Lung microvascular endothelial cell (primary cell): ENCODE measurements at places on chromosomes 4 and X. TPM values are rescaled to one million over a fixed set of nuclear protein-coding genes. Genes with fewer than 3 reads are reported as not detected.

The FRMPD3 gene
- not detected in 2 replicates for total RNA-seq

The SSX2B gene
- not detected in 2 replicates for total RNA-seq

The PAGE2B gene
- not detected in 2 replicates for total RNA-seq

The CLGN gene
- total RNA-seq: under 0.01 TPM in 2 replicates

The GEMIN8 gene
- total RNA-seq: 8.1 and 12.2 TPM in 2 replicates

The EDA gene
- 0.20 and 0.65 TPM in 2 replicates for total RNA-seq

The SPANXN4 gene
- not detected in 2 replicates for total RNA-seq

The CLDN2 gene
- total RNA-seq: not detected in 2 replicates

The ZCCHC12 gene
- under 0.01 TPM in 1 of 2 replicates, not detected in the other for total RNA-seq

The RAI2 gene
- total RNA-seq: 1.1 and 3.4 TPM in 2 replicates

The ZNF711 gene
- 3.3 and 4.6 TPM in 2 replicates for total RNA-seq

The CNGA1 gene
- total RNA-seq: not detected in 2 replicates

The PNPLA4 gene
- 5.0 and 7.8 TPM in 2 replicates for total RNA-seq

The UGT2B10 gene
- not detected in 2 replicates for total RNA-seq

The WDR17 gene
- total RNA-seq: under 0.01 and 0.22 TPM in 2 replicates

The SORCS2 gene
- total RNA-seq: under 0.01 TPM in 2 replicates

The ADH6 gene
- not detected in 2 replicates for total RNA-seq

The MGAT4D gene
- not detected in 2 replicates for total RNA-seq
